Sciatic nerve (tissue), 2 donors: ENCODE measurements at places on chromosomes 11 and 22. TPM values are rescaled to one million over a fixed set of nuclear protein-coding genes. Genes with fewer than 3 reads are reported as not detected.

DDTL gene
- total RNA-seq = 4.0 TPM

OR52A1 gene
- total RNA-seq = not detected

SGSM1 gene
- total RNA-seq = 2.9 TPM

CST6 gene
- total RNA-seq = 0.80 TPM

KRTAP5-7 gene
- total RNA-seq = 0.58 TPM

PNPLA3 gene
- total RNA-seq = 7.8 TPM

CYP2D6 gene
- 2.0 TPM for total RNA-seq

RTL10 gene
- 22.9 TPM for total RNA-seq

BIRC3 gene
- 22.3 TPM for total RNA-seq

RASD2 gene
- 0.45 TPM for total RNA-seq

KRTAP5-11 gene
- not detected for total RNA-seq

C22orf42 gene
- not detected for total RNA-seq

PLEKHB1 gene
- 370 TPM for total RNA-seq

SEPTIN3 gene
- total RNA-seq = 35.5 TPM

VSIG2 gene
- total RNA-seq = 2.0 TPM

RASSF10 gene
- total RNA-seq = 0.27 TPM

FGF19 gene
- not detected for total RNA-seq

SMC1B gene
- not detected for total RNA-seq

PANX3 gene
- total RNA-seq = not detected

LRRC56 gene
- 1.4 TPM for total RNA-seq

ARHGEF17 gene
- total RNA-seq = 110 TPM

LGALS12 gene
- 9.2 TPM for total RNA-seq

WBP2NL gene
- total RNA-seq = 9.4 TPM

LDLRAD3 gene
- 47.5 TPM for total RNA-seq

NFRKB gene
- total RNA-seq = 27.4 TPM

TRIM34 gene
- 7.2 TPM for total RNA-seq

CALCA gene
- 0.67 TPM for total RNA-seq

DGAT2 gene
- total RNA-seq = 20.3 TPM

TCN1 gene
- 1.3 TPM for total RNA-seq

FLRT1 gene
- total RNA-seq = 3.5 TPM
